NCI-H1417 treated with DMSO at 0.1 percent for 48 hours (cell line): ENCODE measurements at places on chromosomes 12 and 14.

DNA sequence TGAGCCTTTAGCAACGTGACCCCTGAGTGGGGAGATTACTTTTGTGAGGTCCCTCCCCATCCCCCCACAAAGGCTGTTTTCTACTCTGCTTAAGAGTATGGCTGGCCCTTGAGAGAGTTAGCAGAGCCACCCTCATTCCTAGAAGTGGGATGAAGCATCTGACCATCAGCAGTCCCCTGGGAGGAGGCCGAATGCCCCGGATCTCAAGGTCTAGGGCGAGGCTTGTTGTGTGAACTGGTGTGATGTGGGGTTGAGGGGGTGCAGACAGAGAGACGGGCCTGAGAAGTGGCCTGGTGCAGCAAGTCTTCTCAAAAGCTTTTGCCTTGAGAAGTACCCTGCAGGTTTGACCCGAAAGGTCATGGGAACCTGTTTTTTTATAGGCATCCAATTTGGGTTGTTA is 153.0 kb upstream of the FKBP4 start:
- no peak for DNase-seq

GRCh38 chr12:124326104-124326503 is 31.2 kb downstream of the RFLNA start:
- DNase-seq, result no peak

DNA sequence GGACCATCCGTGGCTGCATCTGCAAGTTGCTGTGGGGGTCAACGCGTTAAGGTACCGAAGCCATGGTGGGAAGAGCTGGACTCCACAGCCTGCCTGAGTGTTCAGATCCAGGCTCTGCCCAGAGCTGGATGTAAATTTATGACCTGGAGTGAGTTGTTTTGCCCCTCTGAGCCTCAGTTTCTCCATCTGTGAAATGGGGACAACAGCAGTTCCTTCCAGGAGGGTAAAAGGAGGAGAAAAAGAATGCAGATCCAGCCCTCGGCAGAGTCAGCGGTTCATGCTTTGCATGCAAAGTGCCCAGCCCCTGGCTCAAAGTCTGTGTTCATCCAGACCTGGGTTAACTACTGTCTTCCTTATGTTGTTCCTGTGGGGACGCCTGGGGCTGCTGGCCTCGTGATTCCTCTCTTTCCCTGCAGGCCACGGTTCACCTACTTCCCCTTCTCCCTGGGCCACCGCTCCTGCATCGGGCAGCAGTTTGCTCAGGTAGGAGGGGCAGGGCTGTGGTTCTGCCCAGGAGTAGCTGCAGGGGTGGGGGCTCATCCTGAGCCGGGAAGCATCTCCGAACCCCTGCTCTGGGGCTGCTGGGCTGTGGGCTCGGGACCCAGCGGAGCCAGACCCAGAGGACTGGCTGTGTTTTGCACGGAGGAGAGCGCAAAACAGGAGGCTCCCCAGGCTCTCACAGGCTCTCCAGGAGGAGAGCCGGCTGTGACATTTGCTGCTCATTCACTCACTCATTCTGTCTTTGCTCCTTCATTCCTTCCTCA is 41.9 kb downstream of the CYP46A1 start:
- no peak for DNase-seq

DNA sequence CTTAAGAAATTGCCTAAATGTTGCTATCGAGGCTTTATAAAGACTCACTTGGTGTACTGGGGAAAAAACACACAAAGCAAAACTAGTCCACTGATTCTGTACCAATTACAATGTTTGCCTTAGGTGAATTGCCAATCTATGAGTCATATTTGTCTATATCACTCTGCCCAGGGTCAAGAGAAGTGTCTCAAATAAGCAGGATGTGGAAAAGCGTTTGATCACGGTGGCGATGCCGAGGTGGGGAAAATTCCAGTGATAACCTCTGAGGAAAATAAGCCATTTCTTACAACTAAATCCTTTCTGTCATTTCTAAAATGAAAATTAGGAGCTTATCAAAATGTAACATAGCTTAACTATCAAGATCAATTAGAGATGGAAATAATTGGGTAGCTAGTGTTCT is 148.6 kb upstream of the DIO3 start:
- DNase-seq, result no peak

GRCh38 chr12:27781680-27782079 is 1.6 kb upstream of the MANSC4 start:
- no peak for DNase-seq

GRCh38 chr12:56998981-56999380 is 7.4 kb downstream of the ZBTB39 start:
- DNase-seq, result no peak
